ENCODE measurements at places on chromosomes 12 and 14.

GRCh38 chr12:110600254-110600653, 13.7 kb upstream of the TCTN1 start:
- DNase-seq: peak; percentile 14

DNA sequence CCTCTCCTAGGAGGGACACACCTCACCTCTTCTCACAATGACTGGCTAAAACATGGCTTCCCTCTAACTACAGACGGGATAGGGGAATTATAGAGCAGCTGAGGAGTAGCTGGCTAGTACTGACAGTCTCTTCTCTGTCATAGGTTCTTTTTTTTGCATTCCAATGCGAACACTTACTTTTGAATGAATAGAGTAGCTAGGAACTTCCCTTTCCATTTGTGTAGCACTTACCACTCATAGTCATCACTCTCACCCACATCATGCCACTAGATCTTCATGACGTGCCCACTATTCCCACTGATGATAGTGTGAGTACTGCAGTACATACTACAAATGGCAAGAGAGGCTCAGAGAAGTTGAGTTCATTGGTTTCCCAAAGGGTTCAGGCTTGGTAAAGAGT, 143.9 kb upstream of the HIF1A start:
- no peak for DNase-seq

- no peak for DNase-seq
Measured at GRCh38 chr14:71891970-71892369, 40.3 kb upstream of the RGS6 start.

DNA sequence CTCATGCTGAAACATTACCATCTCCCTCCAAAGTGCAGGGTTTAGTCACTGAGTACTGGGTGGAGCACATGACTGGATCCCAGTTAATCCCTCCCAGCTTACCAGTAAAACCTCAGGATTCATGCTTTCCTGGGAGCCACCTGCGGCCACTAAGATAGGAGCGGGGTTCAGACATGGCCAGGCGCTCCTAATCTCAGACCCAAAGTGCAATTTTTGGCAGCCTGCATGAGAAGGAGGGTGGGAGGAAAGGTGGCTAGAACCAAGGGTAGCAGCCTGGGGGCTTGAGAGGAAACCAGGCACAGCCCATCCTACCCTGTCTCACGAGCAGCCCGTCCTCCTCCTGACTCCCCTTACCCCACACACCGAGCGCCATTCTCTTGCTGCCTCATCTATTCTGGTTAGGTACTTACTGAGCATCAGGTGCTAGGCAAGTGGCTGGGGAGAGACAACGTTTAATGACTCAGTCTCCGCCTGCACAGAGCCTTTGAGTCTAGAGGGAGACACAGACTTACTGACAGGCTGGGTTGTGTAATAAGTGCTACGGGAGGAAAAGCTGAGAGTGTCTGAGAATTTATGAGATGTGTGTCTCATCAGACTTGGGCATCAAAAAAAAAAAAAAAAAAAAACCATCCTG, 9.9 kb downstream of the GPRC5A start:
- no peak for DNase-seq

- DNase-seq: no peak
Measured at GRCh38 chr14:33350366-33350990, 411.8 kb downstream of the NPAS3 start.

- no peak for DNase-seq
Measured at GRCh38 chr14:22836301-22837113, at the start of gene MMP14. Gene MMP14, plus strand, starts transcription at chr14:22836585. Its CDS starts 233 bp downstream, at chr14:22836818.

DNA sequence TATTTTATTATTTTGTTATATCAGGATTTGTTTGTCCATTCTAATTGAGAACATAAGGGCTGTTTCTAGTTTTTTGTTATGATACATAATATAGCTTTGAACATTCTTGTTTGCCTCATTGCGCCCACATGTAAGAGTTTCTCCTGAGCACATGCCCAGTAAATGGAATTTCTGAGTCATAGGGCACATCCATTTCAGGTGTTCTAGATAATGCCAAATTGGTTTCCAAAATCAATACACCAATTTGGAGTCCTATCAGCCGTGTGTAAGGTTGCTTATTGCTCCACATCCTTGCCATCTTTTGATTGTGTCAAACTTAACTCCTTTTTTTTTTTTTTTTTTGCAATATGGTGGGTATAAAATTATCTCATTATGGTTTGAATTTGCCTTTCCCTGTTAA, 97.9 kb upstream of the RESF1 start:
- DNase-seq: no peak

DNA sequence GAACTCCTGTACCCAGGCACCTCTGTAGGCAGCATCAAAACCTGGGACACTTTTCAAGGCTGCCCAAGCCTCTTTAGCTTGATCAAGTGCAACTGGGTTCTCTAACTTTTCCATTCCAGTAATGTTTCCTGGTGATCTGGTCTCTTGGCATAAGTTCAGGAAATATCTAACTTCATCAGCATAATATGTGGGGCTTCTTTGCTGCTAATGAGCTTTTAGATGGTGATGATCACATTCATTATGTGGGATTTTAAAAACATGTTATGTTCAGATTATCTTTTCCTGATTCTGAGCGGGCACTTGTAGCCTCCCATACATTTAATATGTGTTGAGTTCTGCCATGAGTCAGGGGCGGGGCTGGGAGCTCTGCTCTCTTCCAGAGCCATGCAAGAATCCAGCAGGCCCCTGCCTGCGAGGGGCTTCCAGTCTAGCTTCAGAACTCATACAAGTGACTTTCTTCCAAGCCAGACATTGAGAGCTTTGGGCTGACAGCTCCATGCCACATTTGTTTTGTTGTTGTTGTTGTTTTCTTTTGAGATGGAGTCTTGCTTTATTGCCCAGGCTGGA, 39.5 kb upstream of the RIN3 start:
- no peak for DNase-seq

- no peak for DNase-seq
Measured at GRCh38 chr12:28698553-28698952, 450.5 kb upstream of the FAR2 start.

DNA sequence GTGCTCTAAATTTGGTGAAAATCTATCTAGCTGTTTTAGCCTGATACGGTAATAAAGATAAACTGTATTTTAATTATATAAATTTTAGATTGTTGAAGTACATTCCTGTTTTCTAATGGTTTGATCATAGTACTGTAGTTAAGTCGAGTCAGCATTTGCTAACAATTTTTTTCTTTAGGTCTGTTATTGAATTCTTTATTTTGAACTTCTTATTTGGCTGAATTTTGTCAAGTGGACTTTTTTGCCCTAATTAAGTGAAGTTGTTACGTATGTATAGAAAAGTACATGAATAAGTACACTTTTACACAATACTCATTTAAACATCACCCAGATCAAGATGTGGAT, 66.8 kb downstream of the VRK1 start:
- no peak for DNase-seq

- no peak for DNase-seq
Measured at GRCh38 chr12:4164559-4165558, 108.7 kb upstream of the CCND2 start.

- no peak for DNase-seq
Measured at GRCh38 chr14:39722547-39723273, 290.5 kb upstream of the FBXO33 start.

DNA sequence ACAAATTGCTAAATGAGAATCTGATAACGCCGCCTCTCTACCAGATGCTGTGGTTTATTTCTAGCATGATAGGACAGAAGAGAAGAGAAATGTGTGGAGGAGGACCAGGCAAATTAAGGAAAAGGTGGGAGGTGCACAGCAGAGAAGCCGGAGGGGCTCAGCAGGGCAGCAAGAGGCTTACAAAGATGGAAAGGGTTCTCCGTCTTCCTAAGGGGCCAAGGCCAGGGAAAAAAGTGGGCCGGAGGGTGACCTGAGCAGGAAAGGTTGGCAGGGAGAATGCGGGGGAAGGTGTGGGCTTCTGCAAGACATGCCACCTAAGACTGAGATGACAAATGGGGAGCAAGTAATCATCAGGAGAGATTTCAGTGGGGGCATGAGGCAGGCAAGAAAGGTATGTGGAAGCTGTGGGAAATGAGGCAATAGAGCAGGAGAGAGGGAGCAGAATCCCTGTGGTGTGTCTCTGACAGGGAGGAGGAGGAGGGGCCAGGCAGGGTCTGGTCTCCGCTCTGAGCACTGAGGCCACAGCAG, 18.7 kb downstream of the MANSC1 start:
- no peak for DNase-seq

GRCh38 chr14:98173305-98173704, 1098.7 kb downstream of the BCL11B start:
- no peak for DNase-seq

DNA sequence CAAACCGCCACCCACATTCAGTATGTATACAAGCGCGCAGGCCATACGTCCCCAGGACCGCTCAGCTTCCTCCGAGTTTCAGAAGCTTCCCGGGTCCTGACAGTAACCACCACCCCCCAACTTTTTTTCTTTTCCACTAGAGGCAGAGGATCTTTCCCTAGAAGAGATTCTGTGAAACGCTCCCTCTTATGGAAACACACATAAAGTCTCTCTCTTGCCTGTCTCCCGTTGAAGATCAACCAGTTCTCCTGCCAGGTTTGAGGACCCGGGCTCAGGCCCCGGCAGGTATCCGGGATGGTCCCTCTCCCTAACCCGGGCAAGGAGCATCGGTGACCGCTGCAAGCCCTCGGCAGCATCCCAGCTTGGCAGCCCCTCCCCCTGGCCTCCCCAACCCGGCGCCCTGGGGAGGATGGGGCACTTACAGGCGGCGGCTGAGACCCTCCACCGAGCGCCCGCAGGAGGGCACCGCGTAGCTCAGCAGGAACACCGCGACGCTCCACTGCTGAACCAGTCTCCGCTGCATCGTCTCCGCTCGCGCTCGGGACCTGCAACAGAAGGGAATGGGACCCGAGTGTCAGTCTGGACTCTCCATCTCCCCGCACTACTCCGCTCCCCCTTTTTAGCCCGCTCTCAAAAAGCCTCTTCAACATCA, 3.4 kb downstream of the PTHLH start:
- DNase-seq: no peak

DNA sequence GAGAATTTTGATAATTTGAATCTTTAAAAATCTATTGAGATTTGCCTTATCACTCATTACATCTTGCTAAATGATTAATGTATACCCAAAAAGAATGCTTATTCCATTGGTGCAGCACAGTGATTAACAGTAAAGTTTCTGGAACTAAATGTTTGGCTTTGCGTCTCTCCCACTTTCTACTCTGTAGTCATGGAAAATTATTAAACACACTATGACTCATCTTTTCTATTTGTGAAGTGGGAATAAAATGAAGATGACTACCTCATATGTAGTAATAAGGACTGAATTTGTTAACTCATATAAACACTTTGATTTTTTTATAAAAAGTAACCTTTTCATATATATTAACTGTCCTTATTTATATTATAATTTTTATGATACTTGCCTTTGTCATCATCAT, 118.1 kb downstream of the RERGL start:
- no peak for DNase-seq

GRCh38 chr12:123442774-123443173, 6.3 kb upstream of the RILPL2 start:
- no peak for DNase-seq

- DNase-seq: no peak
Measured at GRCh38 chr12:110286623-110287022, 5.6 kb downstream of the ATP2A2 start.

- no peak for DNase-seq
Measured at GRCh38 chr14:97640031-97640430, 842.8 kb downstream of the VRK1 start.

DNA sequence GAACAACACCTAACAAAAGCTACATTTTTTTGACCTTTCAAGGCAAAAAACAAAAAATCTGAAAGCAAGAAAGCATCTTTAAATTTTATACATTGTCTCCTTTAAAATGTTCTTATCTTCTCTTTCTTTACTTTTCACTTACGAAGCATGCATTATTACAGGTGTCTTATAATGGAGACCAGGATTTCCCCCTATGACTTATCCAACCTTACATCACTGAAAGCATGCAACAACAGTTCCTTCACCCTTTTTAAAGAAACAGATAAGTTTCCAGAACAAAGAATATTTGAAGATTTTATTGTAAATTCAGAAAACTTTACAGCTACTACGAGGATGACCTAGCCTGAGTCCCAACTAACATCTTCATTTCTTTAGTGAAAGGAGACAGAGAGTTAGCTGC, 277.2 kb downstream of the AKAP6 start:
- no peak for DNase-seq

DNA sequence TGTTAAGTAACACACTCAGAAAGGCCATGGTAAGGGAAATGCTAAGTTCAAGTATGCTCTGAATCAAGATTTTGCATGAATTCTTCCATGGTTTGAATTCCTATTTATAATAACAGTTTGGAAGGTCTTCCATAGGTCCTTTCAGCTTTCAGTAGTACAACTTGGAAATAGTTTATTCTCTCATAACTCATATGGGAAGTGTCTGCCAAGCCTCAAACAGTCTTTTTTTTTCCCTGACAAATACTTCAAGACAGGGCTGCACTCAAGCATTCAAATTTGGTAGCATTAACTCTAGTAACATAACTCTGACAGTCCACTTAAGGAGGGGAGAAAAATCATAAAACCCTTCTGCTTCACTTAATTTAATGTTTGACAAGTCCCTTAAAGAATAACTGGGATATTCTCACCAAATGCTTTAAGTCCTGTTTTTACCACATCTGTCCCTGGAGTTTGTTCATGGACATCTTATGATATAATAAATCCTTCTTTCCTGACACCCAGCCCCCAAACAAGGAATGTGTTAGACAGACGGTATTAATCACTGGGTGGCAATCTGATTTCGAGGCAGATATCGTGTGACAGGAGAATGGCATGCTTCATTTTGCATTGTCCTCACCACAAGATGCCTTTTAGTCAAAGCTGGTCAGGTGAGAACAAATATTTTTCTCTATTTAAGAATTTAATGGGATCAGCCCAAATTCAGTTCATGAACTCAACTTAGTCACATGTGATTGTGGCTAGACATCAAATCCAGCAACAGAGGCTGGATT, 165.7 kb downstream of the BMP4 start:
- DNase-seq: no peak

DNA sequence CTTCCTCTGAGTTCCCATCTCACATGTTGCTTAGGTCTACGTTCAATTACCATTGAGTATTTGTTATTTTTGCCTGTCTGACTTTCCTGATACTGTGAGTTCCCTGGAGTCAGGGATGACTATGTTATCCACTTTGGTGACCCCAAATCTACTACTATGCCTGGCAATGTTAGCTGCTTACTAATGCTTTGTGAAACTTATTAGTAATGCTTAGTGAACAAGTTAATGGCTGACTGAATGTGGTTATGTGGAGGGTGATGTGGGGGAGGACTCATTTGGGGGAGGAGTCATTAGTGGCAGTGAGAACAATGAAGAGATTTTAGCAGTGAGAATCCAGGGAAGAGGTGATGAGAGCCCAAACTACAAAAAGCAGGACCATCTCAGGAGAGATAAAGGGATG, 121.6 kb downstream of the KTN1 start:
- DNase-seq: no peak

- no peak for DNase-seq
Measured at GRCh38 chr12:107436376-107436775, 249.2 kb upstream of the PWP1 start.

- DNase-seq: no peak
Measured at GRCh38 chr12:79841248-79841877, 93.5 kb downstream of the PPP1R12A start.

DNA sequence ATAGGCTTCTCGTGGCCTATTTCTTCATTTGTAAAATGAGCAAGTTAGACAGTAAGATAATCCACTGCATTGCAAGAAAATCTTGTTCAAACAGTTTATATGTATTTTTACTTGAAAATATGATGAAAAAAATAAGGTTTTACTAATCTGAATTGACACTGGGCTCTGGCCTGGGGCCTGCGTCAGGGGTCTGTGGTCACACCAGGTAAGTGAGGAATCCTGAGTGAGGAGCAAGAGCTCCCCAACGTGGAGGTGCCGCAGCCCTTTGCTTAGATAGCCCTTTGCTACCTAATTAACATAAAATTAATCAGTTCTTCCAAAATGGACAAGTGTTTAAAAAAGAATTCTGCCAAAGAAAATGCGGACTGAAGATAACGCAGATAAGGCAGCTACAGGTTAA, 39.1 kb upstream of the STAB2 start:
- no peak for DNase-seq
